ENCODE measurements at places on chromosomes 4 and X.

DNA sequence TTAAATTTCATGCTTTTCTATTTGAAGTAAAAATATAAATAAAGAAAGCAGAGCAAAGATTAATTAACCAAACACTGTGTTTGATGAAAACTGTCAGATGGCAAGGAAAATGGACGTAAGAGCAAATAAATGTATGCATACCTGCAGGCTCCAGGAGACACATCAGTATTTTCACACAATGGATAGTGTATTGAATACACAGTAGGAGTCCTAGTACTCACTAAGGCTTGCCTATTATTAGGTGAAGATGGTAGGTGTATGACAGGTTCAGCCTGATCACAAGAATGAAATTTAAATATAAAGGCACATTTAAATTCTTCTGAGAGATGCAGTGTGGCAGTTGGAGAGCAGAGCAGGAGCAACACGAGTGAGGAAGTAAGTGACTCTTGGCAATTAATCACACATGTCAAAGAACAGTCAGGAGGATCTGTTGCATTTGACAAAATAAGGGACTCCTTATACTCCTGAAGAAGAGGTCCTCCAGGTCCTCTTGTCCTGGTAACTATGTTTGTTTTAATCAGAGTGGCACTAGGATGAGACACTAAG is 106.0 kb upstream of the NDST4 start:
- no peak for DNase-seq

DNA sequence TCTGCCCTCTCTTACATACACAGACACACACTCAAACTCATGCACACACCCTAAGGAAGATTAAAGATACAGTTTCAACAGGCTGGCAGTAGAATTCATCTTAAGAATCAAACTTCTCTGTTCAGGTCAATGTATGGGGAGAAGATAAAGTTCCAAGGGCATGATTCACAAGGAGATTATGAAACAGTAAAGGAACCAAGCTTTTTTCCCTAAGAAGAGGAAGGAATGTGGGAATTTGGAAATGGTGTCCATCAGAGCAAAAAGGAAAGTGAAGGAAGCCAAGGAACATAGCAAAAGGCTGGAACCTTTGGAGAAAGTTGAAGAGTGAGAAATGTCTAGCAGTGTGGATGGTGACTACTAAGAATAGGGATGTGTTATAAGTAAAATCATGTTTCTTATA is 191.0 kb upstream of the NPY2R start:
- no peak for DNase-seq

GRCh38 chr4:53713767-53714166 is 122.5 kb upstream of the LNX1 start:
- DNase-seq, result no peak

- DNase-seq, result no peak
These were observed 306.2 kb downstream of the TENM3 start for GRCh38 chr4:182549356-182549755.

DNA sequence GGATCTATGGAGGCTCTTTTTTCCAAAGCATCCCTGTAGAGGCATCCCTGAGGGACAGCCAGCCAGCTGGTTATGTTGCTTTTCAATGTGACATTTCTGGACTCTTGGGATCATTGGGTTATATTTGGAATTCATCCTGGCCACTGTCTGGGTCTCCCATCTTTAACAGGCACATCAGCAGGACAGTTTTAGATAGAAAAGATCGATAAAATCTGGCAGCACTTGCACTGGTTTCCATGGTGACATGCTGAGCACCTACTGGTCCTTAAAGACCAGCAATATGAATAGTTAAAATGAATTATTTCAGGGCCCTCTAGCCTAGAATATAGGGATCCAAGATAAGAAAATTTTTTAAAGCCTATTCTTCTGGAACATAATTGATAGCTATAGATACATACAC is 151.6 kb downstream of the KDR start:
- DNase-seq, result no peak

DNA sequence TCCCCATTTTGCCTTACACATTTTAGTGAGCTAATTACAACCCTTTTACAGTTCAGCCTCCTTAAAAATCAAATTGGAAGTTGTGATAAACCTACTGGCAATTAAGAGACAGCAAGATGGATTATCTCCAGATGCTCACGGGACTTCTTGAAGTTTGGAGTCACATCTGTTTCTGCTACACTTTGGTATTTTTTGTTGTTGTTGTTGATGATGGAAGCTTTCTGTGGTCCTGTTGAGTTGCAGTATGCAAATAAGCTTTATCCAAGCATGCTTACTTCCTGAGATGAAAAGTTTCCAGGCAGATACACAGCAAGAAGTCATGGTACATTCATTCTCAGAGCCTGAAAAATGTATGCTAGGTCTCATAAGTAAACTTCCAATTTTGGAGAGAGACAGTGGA is 670.0 kb upstream of the AMOT start:
- no peak for DNase-seq

DNA sequence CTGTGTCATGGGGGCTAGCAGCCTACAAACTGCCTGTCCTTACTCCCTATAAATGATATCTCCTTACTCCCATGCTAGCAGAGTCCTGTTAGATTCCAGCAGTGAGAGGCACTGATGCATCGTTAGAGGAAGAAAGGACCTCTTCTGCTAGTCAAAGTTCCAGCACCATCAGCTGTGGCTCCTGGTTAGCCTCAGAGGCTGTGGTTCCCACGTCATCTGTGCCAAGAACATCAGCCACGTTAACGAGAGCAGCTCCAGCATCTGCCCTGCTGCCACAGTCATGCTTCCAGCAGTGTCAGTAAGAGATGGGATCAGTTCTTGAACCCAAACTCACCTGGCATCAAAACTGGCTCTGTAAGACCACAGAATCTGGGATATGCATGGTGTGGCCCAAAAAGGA is 88.5 kb downstream of the SLC2A9 start:
- DNase-seq, result no peak
